Sigmoid colon (tissue), 7 donors: ENCODE measurements at places on chromosomes 6 and 20.

- DNase-seq = peak; percentile 73
Observed at GRCh38 chr6:125273965-125274364, 27.8 kb downstream of the HDDC2 start.

DNA sequence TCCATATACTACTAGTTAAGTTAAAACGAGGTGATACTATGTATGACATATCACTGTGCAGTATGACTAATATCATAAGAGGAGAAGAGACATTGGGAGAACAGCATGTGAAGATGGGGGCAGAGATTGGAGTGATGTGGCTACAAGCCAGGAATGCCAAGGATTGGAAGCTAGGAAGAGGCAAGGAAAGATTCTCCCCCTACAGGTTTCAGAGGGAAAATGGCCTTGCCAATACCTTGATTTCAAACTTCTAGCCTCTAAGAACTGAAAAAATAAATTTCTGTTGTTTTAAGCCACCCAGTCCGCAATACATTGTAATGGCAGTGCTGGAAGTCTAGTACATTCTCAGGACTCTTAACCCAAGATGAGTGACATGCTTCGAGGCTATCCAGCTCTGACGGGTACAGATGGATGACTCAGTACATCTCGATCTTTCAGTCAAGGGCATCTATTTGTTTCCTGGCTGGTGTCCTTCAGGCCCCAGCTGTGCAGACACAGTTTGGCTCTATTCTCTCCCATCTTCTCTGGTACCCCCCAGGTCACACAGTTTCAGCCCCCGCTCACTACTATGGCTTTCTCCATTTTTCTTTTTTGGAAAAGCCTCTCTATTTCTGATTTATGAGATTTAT, 55.5 kb upstream of the THEMIS start:
- DNase-seq = no peak

- no peak for DNase-seq
Observed at GRCh38 chr6:130557481-130558112, 191.8 kb downstream of the TMEM200A start.

- peak; percentile 36 for DNase-seq
Observed at GRCh38 chr20:32959351-32960221, 44.6 kb downstream of the SUN5 start.

DNA sequence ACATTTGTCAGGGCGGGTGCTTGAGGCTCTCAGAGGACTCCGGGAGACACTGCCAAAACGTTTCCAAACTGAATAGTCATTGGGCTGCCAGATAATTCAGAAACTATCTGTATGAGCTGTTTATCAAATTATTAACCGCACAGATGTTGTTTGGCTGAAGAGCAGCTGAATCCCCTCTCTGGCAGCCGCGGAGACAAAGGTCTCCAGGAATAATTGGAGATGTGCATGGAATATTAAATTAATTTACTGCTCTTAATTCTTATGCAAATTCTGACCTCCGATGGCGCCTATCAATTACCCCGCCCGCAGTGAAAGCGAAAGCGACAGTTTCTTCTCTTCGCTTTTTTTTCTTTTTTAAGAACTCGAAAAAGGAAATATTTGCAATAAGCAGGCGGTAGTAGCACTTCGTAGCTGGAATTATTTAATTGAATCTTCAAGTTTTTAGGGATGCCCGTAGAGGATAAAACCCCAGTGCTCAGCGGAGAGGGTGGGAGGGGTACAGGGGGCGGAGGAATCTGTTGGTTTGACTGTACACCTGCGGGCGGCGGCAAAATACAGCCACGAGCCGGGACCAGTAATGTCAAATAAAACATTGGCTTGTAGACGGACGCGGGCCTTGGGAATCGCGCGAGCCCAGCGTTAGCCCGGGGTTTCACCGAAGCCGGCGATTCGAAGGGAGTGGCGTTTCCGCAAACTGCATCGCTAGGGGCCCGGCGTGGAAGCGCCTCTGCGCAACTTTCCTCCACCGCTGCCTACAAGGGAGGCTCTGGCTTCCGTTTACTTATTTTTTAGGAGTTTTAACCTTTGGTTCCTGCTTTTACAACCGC, 6.2 kb downstream of the LINC00237 start:
- no peak for DNase-seq

DNA sequence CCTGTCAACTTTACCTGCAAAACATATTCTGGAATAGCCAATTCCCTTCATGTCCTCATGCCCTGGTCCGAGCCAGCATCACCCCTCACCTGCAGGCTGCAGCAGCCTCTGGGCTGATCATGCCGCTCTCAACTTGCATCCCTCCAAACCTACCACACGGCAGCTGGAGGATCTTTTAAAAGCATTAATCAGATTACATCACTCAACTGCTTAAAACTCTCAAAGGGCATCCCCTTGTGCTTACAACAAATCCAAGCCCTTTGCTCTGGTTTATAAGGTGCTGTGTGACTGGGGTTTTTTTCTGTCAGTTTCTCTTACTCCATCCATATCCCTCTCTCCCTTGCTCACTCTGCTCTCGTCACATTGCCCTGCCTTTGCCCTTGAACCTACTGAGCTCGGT, 24.0 kb downstream of the CD40 start:
- DNase-seq = no peak

- no peak for DNase-seq
Observed at GRCh38 chr6:13953061-13953705, 28.4 kb downstream of the RNF182 start.

- no peak for DNase-seq
Observed at GRCh38 chr6:95572098-95572497, 5.2 kb upstream of the MANEA start.

- no peak for DNase-seq
Observed at GRCh38 chr20:56808732-56809131, 179.6 kb downstream of the TFAP2C start.

DNA sequence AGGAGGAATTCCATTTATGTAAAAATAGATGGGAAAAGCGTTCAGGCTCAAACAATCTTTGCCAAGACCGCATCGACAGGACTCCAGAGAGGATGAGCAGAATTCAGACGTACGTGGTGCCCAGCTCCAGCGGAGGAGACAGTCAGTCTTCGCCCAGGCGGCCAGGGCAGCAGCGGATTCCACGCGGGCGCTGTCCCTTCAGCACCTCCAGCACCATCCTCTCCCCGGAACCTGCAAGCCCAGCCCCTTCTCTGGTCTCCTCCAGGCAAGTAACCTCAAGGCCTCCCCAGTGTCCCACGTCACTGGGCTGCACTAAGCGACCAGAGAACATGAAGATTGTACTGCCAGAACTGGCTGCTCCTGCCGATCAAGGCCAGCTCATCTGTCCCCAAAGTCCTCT, 2.8 kb upstream of the KCNQ2 start:
- no peak for DNase-seq

- no peak for DNase-seq
Observed at GRCh38 chr6:100132005-100132404, 138.0 kb upstream of the MCHR2 start.
